Thymus (tissue), 14 donors: ENCODE measurements at places on chromosomes 5 and 9. TPM values are rescaled to one million over a fixed set of nuclear protein-coding genes. Genes with fewer than 3 reads are reported as not detected.

ANKRD20A1 gene
- 1.4 TPM for polyA plus RNA-seq

ANKRD18A gene
- polyA plus RNA-seq = 9.2 TPM

STPG3 gene
- 0.43 TPM for polyA plus RNA-seq

CDKN2B-AS1 gene
- 1.2 TPM for polyA plus RNA-seq

PCDHB15 gene
- polyA plus RNA-seq = 0.66 TPM

DNA sequence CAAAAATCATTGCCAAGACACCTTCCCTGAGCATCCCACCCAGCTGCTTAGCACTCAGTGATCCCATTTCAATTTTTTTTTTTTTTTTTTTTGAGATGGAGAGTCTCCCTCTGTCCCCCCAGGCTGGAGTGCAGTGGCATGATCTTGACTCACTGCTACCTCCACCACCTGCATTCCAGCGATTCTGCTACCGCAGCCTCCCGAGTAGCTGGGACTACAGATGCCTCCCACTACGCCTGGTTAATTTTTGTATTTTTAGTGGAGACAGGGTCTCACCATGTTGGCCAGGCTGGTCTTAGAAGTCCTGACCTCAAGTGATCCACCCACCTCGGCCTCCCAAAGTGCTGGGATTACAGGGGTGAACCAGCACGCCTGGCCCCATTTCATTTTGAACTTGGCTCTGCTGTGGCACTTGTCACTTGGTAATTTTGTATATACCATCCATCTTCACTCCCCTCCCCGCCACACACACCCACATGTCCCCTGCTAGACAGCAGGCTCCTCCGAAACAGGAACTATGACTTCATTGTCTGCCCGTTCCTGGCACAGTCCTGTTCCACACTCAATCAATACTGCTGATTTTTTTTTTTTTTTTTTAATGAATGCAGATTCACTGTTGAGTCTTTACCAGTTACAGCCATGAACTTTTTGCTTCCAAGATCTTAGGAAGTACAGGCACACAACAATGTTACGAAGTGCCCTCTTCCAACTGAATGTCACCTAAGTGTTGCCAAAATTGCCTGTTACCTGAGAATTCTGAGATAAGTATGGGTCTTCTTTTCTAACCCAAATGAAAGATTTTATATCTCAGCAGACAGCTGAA is 17.3 kb upstream of the ZBTB34 start:
- H3K36me3 ChIP-seq = peaks cover 2% of the 10 kb centered on the region
- no peak overlapping the region for H3K4me3 ChIP-seq
- H3K27ac ChIP-seq = no peak overlapping the region
- no peaks in the 10 kb centered on the region for H3K27me3 ChIP-seq
- DNase-seq = no peak

DNA sequence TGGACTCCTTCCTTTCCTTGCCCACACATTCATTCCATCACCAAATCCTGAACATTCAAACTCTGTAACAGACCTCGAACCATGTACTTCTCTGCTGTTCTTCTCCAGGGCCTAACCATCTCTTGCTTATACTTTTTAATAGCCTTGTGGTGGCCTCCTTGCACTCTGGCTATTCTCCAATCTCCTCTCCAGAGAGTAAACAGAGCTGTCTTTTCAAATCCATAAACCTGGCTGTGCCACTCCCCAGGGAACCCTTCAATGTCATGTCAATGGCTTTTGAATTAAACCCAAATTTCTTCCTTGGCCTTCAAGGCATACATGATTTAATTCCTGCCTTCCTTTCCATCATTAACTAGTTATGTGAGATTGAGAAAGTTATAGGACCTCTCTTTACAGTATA is 277.6 kb upstream of the EFNA5 start:
- peaks cover 9% of the 10 kb centered on the region for H3K4me1 ChIP-seq
- no peak overlapping the region for H3K4me3 ChIP-seq
- H3K36me3 ChIP-seq = no peaks in the 10 kb centered on the region
- H3K27me3 ChIP-seq = no peaks in the 10 kb centered on the region

DNA sequence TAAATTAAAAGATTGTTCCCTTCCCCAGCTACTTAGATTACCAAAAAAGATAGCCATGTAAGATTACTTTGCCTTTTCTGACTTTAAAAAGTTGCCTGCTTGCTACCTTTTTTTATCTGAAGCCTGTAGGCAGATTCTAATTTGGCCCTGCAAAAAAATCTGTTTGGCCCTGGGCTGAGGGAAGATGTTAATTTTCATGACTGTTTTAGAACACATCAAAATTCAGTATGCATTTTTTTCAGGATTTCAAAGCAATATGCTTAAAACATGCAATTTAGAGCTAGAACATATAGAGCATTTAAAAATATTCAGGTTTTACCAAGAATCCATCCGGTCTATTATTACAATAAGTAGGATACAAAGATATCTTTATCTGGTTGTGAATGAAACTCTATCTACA is 563.6 kb downstream of the NR2F1-AS1 start:
- H3K4me3 ChIP-seq = no peak overlapping the region
- H3K27ac ChIP-seq = no peak overlapping the region
- no peaks in the 10 kb centered on the region for H3K27me3 ChIP-seq
- no peak for DNase-seq

- H3K27ac ChIP-seq = no peak overlapping the region
- peaks cover 59% of the 10 kb centered on the region for H3K36me3 ChIP-seq
- no peak overlapping the region for H3K4me3 ChIP-seq
- H3K27me3 ChIP-seq = no peaks in the 10 kb centered on the region
Observed at GRCh38 chr5:40826489-40827187, 8.4 kb downstream of the RPL37 start.

DNA sequence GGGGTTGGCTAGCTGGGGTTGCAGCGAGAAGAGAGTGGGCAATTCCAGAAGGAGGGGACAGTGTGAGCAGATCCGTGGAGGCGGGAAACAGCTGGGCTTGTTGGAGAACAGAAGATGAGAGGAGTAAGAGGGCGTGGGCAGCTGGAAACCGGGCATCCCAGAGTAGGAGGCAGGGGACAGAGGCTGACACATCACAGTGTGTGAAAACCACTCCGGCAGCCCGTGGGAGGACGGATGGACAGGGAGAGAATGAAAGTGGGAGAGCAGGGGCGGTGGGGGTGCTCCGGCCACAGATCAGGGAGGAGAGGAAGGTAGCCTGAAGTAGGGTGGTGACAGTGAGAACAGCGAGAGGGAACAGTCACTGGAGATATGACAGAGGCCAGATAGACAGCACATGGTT is 8.3 kb upstream of the PSMB7 start:
- H3K4me3 ChIP-seq = no peak overlapping the region
- no peak for DNase-seq
- H3K27ac ChIP-seq = no peak overlapping the region
- H3K27me3 ChIP-seq = no peaks in the 10 kb centered on the region
- H3K36me3 ChIP-seq = no peaks in the 10 kb centered on the region

DNA sequence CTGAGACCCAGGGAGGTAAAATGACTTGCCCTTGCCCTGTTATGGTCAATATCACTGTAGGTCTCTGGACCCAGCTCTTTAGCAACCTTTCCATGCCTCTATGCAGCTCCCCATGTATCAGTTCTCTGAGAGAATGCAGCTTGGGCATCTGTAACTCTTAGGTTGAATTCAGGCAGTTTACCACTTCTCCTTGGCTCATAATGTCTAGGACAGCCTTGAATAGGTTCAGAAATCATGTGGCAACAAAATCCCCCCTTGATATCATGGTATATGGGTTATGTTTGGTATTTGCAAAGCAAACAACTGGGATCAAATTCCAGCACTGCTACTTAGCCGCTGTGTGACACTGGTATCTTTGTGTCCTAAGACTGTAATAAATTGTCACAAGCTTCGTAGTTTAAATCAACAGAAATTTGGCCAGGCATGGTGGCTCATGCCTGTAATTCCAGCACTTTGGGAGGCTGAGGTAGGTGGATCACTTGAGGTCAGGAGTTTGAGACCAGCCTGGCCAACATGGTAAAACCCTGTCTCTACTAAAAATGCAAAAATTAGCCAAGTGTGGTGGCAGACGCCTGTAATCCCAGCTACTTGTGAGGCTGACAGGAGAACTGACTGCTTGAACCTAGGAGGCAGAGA is 10.7 kb upstream of the SUB1 start:
- no peaks in the 10 kb centered on the region for H3K27me3 ChIP-seq
- H3K4me1 ChIP-seq = no peaks in the 10 kb centered on the region
- H3K4me3 ChIP-seq = no peak overlapping the region
- no peak overlapping the region for H3K27ac ChIP-seq

- H3K4me3 ChIP-seq = no peak overlapping the region
- peaks cover 3% of the 10 kb centered on the region for H3K4me1 ChIP-seq
- H3K36me3 ChIP-seq = no peaks in the 10 kb centered on the region
- no peaks in the 10 kb centered on the region for H3K27me3 ChIP-seq
- DNase-seq = no peak
- no peak overlapping the region for H3K27ac ChIP-seq
Observed at GRCh38 chr5:72507907-72508238, 663 bp upstream of the ZNF366 start.

DNA sequence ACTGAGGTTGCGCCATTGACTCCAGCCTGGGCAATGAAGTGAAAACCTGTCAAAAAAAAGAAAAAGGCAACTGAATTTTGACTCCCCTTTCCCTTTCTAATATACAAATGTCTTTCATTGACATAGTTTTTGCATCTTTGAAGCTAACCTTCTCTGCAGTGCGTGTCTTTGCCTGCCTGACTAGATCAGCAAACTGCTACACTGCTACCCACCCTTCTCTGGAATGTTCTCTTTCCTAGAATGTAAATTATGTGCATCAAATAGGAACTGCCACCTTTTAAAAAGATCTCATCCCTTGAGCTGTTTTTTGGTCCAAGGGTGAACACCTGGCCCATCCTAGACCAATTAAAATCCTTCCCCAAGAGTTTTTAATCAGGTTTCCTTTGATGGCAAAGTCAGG is 127.6 kb downstream of the SLC28A3 start:
- no peak overlapping the region for H3K27ac ChIP-seq
- DNase-seq = no peak
- H3K27me3 ChIP-seq = no peaks in the 10 kb centered on the region
- no peak overlapping the region for H3K4me3 ChIP-seq
- H3K36me3 ChIP-seq = no peaks in the 10 kb centered on the region
- no peaks in the 10 kb centered on the region for H3K4me1 ChIP-seq

DNA sequence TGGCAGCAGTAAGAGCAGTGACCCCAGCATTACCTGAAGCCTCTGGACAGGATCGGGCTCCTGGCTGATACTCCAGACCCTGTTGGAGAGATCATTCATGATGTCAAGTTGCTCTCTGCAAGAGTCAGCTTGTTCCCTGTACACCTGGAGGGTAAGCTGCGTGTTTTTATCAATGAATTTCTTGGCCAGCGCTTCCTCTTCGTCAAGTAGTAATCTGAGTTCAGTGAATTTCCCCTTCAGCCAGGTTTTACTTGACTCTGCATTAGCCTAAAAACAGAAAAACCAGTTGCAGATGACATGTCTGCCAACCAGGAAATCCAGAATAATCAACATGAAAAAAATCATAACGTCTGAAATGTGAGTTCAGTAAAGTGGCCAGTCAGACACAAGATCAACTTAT is 19.1 kb downstream of the TRIM14 start:
- H3K27me3 ChIP-seq = no peaks in the 10 kb centered on the region
- H3K4me3 ChIP-seq = no peak overlapping the region
- DNase-seq = no peak
- peaks cover 17% of the 10 kb centered on the region for H3K36me3 ChIP-seq

DNA sequence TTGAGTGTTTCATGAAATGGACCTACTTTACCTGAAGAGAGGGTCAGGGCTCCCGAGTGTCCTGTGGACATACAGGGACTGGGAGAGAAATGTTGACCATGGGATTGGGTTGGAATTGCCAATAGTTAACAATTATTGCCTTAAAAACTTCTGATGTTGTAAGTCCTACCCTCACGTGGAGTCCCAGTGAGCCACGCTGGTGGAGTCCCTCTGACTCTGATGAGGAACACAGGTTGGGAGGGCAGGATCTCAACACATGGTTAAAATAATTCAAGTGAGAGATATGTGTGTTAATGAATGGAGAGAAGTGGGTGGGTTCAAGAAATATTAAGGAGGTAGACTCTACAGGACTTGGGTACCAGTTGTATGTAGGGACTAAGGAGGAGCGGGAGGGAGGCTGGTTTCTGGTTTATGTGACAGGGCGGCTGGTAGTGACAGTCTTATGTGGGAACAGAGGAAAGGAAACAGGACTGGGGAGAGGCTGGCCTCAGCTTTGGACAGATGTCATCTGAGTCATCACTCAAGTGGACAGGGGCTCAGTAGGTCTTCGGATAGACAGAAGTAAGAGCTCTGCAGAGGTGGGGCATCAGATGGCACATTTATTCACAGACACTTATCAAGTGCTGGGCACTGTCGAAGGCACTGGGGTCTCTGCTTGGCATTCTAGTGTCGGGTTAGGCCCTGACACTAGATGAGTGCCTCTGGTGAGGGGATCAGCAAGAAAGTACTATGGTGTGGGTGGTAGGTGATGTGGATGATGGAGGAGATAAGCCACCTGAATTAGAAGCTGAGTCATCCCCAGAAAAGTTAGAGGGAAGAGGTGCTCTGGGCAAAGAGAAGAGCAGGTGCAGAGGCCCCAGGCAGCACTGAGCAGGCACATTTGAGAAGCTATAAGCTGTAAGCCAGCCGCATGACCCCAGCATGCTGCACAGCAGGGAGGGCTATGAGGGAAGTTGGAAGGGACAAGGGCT is 27.2 kb downstream of the MAML1 start:
- peak; percentile 56 for DNase-seq
- peak overlapping the region; percentile 69 for H3K27ac ChIP-seq
- H3K4me1 ChIP-seq = peaks cover 38% of the 10 kb centered on the region
- peaks cover 4% of the 10 kb centered on the region for H3K36me3 ChIP-seq

- H3K27ac ChIP-seq = no peak overlapping the region
- DNase-seq = no peak
- no peaks in the 10 kb centered on the region for H3K36me3 ChIP-seq
- H3K27me3 ChIP-seq = peaks cover 4% of the 10 kb centered on the region
- no peak overlapping the region for H3K4me3 ChIP-seq
- H3K4me1 ChIP-seq = peaks cover 4% of the 10 kb centered on the region
Observed at GRCh38 chr5:168985454-168985853, 315.5 kb downstream of the SLIT3 start.

DNA sequence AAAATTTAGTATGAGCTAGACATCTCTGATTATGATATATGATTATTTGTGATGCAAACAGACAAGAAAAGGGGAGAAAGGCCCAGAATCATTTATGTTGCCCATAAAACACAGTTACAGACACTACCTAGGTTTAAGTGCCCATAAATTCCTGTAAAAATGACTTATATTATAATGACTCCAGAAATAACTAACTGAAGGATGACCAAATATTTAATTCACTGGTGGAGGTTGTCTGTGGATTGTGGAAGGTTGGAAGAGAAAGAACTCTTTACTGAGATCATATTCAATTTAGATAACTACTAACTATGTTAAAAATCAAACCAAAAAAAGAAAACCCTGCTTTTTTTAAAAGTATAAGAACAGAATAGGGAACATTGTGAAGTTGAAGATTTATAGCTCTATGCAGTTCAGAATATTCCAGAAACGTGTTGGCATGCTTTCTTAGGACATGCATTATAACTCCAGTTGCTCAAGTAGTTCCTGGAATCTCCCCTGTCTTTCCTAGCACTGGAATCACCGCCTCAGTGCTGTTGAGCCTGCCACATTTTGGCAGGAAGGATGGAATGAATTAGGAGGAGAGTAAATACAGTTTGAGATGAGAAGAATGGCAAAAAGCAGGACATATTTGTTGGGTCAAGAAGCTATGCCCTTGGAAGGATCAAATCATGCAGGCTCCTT is 72.0 kb upstream of the PAPPA start:
- DNase-seq = no peak
- H3K4me3 ChIP-seq = no peak overlapping the region
- no peaks in the 10 kb centered on the region for H3K27me3 ChIP-seq
- no peaks in the 10 kb centered on the region for H3K4me1 ChIP-seq

GRCh38 chr5:55699041-55699688 is 13.0 kb downstream of the SLC38A9 start:
- no peaks in the 10 kb centered on the region for H3K4me1 ChIP-seq
- H3K4me3 ChIP-seq = no peak overlapping the region
- H3K27me3 ChIP-seq = no peaks in the 10 kb centered on the region
- no peak overlapping the region for H3K27ac ChIP-seq
